ENCODE measurements at places on chromosomes 6 and 20.

- DNase-seq: no peak
These were observed 175.1 kb upstream of the PDE10A start for GRCh38 chr6:165837948-165838745.

DNA sequence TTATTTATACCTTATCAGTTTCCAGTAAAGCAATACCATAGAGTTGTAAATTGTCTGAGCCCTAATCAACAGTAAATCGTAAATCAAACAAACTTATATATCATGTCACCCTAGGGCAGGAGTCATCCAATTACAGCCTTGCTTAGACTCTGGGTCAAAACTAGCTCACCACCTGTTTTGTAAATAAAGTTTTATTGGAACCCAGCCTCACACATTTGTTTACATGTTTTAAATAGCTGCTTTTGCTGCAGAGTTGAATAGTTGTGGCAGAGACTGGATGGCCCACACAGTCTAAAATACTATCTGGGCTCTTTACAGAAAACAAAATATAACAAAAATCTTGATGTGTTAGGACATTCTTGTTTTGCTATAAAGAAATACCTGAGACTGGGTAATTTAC is 94.4 kb downstream of the MKKS start:
- DNase-seq: no peak

DNA sequence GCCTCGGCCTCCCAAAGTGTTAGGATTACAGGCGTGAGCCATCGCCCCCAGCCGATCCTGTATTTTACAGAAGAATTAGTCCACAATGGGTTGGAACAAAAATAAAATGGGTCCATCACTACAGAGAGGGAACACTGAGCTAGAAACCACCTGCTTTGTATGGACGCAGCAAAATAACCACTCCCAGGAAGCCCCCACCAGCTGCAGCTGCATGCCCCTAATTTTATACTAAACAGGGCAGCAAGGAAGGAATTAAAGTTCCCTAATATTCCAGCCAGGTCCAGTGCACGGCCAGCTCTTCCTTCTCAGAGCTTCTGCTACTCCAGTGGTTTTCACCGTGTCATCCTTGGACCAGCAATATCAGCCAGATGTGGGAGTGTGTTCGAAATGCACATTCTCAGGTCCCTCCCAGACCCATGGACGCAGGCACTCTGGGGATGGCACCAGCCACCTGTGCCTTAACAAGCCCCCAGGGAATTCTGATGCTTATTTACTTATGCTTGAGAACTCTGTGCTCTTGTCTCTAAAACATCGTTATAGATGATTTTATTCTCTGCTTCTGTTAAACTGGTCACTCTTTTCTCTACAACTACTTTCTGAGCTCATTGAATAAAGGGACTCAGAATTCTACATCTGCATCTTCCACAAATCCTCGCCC is 189.5 kb upstream of the SLC24A3 start:
- DNase-seq: no peak

- peak; percentile 38 for DNase-seq
These were observed 42.6 kb upstream of the SCML4 start for GRCh38 chr6:107866606-107867301.

GRCh38 chr6:140917911-140918310 is 1214.8 kb upstream of the GJE1 start:
- DNase-seq: no peak

- DNase-seq: peak; percentile 95
These were observed 80.4 kb upstream of the MYL9 start for GRCh38 chr20:36460648-36461599.

GRCh38 chr6:71855406-71855805 is 30.9 kb upstream of the RIMS1 start:
- DNase-seq: no peak

DNA sequence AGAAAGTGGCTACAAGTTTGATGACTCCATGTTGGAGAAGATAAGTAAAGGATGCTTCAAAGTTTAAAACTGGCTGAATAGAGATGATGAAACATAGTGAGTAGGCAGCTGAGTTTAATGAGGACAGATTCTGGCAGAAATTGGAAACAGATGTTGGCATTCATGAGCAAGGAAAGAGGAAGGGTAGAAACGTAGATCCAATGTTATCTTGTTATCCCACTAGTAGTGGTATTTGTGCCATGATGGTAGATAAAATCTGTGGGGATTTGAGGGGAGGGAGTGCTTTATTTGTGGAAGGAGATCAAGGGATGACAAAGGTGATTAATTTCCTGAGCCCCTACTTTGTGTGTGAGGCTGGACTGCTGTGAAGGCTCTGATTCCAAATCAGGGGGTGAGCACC is 69.5 kb downstream of the MRAP2 start:
- no peak for DNase-seq

DNA sequence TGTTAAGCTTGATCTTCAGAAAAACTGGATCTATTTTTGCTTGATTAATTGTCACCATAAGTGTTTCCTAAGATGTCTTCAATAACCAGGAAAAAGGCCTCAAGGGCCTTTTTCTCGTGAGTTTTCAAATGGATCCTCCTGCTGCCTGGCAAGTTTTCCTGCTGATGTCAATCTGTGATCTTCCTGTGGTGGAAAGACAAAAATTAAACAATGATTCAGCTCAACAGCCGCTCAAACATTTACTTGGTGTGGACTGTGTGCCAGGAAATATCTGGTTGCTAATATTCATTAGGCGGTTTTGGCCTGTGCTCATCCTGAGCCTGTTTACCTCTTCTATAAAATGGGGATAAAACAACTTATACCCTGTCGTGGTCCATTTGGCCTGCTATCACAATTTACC is 35.4 kb upstream of the SSTR4 start:
- DNase-seq: no peak

DNA sequence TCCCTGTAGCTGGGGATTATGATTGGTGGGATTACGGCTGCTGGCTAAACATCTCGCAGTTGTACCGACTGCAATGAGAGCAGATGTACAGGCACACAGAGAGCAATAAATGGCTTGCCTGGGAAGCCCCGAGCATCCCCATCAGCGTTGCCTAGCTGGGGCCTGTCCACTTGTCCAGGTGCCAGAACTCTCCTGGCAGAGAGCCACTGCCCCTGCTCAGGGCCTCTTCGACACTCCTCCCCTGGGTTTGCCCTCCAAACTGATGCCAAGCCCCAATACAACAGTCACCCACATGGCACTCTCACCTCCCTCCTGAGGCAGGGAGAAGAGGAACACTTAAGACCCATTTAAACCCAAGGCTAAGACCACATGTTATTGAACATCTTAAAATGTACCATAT is 715.1 kb downstream of the PTPRT start:
- no peak for DNase-seq

GRCh38 chr6:105894556-105894955 is 191.6 kb upstream of the PRDM1 start:
- no peak for DNase-seq

- no peak for DNase-seq
These were observed 251.4 kb downstream of the DOK5 start for GRCh38 chr20:54726687-54727300.

DNA sequence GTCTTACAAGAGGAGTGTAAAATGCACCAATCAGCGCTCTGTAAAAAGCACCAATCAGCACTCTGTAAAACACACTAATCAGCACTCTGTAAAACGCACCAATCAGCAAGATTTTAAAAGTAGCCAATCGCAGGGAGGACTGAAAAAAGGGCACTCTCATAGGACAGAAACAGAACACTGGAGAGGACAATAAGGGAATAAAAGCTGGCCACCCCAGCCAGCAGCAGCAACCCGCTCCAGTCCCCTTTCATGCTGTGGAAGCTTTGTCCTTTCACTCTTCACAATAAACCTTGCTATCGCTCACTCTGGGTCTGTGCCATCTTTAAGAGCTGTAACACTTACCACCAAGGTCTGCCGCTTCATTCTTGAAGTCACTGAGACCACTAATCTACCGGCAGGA is 1.7 kb upstream of the AIG1 start:
- no peak for DNase-seq

DNA sequence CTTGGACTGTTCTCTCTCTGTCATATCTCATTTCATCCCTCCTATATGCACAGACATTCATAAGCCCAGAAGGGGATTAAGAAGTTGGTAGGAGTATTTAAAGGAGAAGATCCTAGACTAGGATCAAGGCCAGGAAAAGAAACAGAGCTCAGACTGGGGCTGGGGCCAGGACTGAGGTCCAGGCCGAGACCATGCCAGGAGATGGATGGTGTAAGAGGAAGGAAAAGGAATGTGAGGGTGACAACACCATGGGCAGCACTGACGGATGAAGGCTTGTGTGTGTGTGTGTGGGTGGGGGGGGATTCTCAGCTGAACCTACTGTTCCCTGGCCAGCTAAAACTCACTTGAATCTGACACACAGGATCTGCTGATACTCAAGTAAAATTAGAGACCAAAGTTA is 182.1 kb downstream of the KIF6 start:
- no peak for DNase-seq

DNA sequence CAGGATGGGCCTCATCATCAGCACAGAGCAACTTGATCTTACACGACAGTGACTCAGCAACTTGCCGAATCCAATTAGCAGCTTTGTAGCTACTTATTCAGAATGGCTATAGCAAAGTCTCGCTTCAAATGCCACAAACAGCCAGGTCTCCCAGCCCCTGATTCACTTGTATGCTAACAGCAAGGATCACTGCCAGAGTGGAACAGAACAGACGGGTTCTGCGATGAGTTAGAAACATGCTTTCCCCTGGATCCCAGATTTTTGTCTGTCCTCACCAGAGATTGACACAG is 254.4 kb downstream of the NRN1 start:
- peak; percentile 45 for DNase-seq

- DNase-seq: no peak
These were observed 100.9 kb downstream of the RNF144B start for GRCh38 chr6:18488004-18488403.

GRCh38 chr6:111406200-111406721 is 76.8 kb downstream of the REV3L start:
- no peak for DNase-seq

GRCh38 chr20:47356526-47357295 is at the start of gene ZMYND8:
TSS of gene ZMYND8 (minus strand) at chr20:47356699. CDS start at chr20:47356670, 29 bp downstream.
- DNase-seq: peak; percentile 84

DNA sequence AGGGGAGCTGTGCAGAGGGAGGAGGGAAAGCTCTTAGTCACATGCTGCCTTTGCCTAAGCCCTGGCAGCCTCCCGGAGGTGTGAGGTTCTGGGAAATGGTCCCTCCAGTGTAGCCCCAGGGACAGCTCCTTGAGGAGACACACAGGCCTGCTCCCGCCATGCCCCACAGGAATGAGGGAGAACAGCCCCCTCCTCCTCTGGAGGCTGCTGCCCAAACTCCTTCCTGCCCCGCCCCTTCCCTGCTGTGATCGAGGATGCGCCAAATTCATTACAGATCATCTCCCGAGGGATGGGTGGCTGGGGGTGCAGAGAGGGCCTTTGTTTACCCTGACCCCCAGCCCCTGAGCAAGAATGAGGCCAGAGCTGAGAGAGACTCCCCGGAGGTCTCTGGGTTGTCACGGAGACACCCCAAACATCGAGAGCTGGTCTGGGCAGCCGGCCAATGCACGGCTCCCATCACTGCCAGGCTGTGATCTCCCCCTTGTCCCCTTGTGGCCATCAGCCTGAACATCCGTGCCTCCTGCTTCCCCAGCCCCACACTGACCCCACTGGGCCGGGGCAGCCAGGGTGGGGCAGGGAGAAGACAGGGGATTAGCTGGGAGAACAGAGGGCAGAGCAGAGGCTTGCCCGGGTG is 8.4 kb downstream of the CYP21A2 start:
- peak; percentile 46 for DNase-seq

GRCh38 chr6:91106083-91106482 is 519.2 kb upstream of the MAP3K7 start:
- no peak for DNase-seq

DNA sequence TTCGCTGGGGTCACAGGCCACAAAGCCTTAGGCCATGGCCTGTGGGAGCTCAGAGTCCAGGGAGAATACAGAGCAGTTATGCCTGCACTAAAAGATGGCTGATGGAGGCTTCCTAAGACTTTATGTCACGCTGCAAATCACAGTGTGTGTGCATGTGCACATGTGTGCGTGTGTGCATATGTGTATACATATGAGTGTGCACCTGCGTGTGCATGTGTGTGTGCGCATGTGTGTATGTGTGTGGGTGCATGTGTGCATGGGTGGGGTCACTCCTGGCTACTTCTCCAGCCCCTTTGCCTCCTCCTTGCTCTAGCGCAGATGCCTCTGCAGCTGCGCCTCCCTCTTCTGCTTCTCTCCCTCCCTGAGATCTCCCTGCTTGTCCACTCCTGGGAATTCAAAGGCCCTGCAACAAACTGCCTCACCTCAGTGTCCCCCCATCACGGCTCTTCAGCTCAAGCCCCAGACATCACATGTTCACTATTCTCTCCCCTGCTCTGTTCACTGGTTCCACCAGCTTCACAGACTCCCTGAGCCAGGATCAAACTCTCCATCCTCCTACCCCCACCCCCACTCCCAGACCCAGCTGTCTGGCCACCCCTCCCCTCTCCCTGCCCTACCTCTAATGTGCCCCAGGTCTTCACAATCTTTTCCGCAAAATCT is 84.4 kb upstream of the NNAT start:
- DNase-seq: no peak

DNA sequence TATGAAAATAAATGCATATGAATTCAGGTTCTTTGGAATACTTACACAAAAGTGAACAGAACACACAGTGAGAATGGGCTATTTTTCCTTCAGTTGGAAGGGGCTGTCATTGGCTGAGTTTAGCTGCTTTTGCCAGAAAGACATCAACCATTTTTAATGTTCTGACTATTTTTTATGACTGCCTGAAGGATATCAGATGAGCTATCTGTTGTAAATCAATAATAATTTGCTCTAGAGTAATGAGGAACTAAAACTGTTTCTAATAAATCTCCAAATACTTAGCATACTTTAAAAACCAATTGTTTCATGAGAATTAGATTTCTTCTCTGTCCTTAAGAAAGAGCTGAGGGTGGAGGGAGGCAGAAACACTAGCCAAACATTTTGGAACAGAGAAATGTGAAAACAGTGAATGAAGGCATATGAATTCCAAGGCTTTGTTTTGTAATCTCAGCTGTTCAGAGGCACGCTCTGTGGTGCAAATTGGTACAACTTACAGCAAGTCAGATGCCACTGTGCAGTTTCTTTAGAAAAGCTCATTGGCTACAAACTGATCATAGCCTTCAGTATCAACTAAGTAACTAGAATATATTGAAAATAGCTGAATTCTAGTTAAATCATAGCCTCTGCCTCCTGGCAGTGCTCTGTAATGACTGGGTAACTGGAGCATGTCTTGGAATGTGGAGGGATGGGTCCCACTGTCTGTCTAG is 228.9 kb upstream of the JAG1 start:
- DNase-seq: no peak

DNA sequence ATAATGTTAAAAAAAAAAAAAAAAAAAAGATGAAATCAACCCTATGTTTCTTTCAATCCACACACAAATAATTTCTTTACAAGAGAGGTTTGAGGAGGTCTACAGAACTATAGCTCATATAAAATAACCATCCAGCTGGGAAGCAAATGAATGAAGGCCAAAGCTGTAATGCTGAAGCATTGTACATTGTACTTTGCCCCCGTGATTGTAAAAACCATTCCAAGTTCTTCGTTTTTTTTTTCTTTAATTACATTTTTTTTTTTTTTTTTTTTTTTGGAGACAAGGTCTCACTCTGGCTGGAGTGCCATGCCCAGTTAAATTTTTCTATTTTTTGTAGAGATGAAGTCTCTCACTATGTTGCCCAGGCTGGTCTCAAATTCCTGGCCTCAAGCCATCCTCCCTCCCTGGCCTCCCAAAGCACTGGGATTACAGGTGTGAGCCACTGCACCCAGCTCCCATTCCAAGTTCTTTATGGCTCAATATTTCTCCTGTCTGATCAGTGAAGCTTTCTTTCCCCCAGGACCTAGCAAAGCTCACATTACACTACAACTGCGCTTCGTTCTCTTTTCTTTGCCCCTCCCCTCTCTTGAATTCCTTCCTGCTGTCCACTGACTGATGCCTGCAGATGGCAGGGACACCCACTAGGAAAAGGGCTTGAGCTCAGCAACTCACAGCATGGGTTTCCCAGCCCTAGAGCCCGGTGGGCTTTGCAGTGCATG is 53.0 kb upstream of the NOP56 start:
- DNase-seq: peak; percentile 72
